ENCODE measurements at places on chromosomes 16 and 17.
A peak's percentile ranks its signal among the peaks of the same experiment; 100 is the strongest.

DNA sequence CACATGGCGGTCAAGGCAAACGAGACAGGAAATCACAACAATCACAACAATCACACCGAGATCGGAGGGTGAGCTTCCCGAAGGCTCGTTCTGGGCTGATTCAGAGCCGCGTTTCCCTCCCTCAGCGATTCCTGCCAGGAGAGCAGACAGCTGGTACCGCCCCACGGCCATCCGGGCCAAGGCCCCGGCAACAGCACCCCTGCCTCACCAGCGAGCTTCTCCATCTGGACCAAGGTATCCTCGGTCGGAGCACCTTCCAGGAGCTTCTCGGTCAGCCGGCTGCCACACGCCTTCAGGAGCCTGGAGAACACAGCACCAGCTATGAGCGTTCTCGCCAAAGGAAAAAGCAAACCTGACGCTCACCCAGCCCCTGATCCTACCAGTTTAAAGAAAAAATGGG, 15.2 kb upstream of the PLD6 start:
- no peak for DNase-seq

- no peak for DNase-seq
Measured at GRCh38 chr17:61700252-61700651, 109.2 kb upstream of the NACA2 start.

DNA sequence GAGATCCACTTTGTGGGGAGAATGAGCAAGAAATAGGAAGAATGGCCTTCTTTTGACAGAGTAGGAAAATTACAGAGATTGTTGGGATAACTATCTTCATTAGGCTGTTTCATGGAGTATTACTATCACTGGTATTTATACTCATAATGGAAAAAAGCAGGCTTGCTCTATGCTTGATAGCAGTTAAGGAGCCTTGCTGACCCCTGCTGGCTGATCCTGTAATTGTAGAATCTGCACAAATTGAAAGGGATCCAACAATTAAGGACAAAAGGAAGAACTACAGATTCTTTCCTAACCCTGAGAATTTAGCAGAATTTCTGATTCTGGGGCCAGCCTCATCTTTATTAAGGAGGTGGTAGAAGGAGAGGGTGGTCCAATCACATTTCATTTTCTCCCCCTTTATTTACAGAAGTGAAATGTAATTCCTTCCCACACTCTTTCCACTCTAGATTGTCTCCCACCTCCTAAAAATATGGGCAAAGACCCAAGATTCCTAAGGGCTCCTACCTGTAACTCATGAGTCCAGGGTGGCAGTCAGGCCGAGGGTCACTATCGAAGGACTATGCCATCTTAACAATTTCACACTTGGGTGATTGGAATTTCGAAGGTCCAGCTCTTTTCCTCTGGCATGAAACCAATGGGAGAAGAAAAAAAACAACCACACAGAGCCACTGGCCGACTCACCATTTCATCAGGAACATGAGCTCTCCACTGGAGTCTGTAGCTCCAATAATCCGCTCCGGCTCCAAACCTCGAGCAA, 26.3 kb downstream of the NFE2L1 start:
- peak; percentile 62 for DNase-seq

DNA sequence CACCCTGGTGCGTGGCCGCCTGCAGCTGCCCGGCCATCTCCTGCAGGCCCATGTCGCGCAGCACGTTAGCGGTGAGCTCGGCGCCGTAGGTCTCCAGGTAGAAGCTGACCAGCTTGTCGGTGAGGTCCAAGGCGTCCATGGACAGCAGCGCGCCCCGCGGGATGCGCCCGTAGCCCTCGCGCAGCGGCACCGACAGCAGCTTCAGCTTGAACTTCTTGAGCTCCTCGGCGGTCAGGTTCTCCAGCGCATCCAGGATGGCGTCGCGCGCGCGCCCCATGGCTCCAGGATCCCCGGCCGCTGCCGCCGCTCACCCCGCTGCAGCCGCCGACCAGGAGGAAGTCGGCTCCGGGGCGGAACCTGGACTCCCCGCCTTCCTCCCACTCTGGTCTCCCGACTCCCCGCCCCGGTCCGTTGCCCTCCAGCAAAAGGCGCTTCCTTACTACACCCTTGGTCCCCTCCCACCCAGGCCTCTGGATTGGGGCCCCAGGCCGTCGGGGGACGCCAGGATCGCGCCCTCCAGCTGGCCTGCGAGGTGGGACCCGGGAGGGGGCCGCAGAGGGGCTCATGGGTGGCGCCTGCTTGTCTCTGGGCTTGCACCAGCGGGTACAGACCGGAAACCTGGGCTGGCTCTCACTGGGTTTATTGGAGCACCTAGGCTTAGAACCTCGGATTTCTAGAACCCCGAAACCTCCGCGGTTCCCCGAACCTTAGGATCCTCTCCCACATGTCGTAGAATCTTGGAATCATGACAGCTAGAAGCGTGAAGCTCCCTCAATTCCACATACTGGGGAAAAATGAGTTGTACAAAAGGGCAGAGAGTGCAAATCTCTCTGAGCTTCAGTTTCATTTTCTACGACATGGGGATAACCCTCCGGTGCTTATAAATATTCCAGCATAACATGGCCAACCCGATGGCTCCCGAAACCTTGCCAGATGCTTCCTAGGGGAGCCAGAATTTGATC, at the start of gene PYCARD:
TSS of gene PYCARD (minus strand) at position 347 of the 962 bp plus-strand sequence. CDS start at position 277, 70 bp downstream.
- peak; percentile 53 for DNase-seq

DNA sequence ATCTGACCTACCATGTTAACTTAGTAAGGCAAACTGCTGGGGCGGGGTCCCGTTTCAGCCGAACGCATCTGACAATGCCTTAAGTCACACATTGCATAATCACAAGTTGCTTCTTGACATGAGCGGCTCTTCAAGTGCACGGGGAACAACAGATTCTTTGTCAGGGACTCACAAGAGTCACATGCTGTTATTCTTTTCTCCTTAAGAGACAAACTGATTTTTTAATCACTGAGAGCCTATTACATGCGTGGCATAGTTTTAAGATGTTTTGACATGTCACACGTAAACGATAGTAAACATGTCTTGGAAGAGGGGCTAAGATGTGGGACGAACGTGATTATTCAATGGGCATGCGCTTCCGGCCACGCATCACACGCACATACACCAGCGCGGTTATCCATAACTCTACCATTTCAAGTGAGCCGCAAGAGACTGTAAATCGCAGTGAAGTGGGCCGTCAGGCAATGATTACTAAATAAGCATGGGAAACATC, 63.4 kb downstream of the ADCY9 start:
- DNase-seq: no peak

- no peak for DNase-seq
Measured at GRCh38 chr16:84670063-84670462, 21.8 kb downstream of the KLHL36 start.

- DNase-seq: no peak
Measured at GRCh38 chr17:58968426-58969061, 138.1 kb downstream of the TRIM37 start.

DNA sequence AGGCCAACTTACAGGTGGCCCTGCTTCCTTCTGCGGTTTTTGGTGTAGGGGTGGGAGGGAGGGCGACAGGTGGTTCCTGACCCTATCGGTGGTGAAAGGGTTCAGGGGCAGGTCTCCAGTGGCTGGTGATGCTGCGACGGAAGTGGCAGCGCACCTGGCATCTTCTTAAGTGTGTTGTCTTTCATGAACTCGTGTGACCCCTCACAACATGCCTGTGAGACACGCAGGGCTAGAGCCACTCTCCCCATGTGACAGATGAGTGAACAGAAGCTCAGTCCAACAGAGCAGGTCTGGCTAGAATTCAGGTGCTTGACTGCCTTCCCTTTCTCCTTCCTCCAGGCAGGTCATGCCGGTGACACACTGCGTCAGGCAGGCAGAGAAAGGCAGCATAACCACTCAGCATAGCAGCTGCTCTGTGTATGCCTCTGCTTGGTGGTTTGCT, 8.0 kb downstream of the TNFAIP1 start:
- no peak for DNase-seq

- no peak for DNase-seq
Measured at GRCh38 chr16:19330841-19331397, 45.4 kb downstream of the CLEC19A start.
